ENCODE measurements at places on chromosomes 6 and 20.

DNA sequence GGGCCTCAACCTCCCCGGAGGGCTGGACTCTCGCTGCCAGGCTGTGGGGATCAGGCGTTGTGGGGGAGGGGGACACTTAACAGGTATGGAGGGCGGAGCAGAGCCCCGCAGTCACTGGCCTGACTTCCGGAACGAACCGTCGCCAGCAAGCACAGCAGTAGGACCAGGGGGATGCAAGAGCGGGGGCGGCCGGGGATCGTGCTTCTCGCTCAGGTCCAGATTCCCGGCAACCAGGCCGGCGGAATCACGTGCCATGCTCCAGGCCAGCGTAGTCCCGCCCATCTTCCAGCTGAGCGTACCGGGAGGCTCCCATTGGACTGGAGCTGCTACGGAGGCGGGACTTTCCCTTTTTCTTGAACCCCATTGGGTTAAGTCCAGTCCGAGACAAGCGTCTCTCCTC, 10.0 kb upstream of the POU5F1 start:
- peak; percentile 80 for DNase-seq

GRCh38 chr6:125356884-125357283, 55.1 kb upstream of the HDDC2 start:
- DNase-seq = no peak

- DNase-seq = no peak
Observed at GRCh38 chr20:1272368-1273100, 6.4 kb downstream of the SNPH start.

GRCh38 chr20:7841291-7841970, 98.8 kb downstream of the HAO1 start:
- no peak for DNase-seq

- no peak for DNase-seq
Observed at GRCh38 chr20:11902285-11902697, 15.4 kb upstream of the BTBD3 start.

- no peak for DNase-seq
Observed at GRCh38 chr20:16028923-16029322, 544.3 kb downstream of the KIF16B start.

- DNase-seq = no peak
Observed at GRCh38 chr6:38354905-38355304, 284.8 kb downstream of the BTBD9 start.

GRCh38 chr20:9218531-9218961, 149.7 kb downstream of the PLCB4 start:
- DNase-seq = no peak

DNA sequence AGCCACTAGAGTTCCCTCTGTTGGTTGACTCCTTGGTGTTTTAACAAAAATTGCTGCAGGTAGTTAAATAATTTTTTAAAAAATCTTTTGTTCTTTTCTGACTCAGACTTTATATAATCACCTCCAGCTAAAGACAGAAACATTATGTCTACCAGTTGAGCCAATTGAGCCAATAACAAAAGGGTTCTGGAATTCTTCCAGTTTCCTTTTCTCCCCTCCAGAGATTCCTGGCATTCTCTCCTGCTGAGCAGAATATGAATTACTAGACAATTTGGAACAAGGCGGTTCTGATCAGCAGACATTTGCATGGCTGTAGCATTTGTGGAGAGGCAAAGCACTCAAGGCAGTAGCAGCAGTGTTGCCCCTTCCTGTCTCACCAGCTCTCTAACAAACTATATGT, 144.0 kb upstream of the SLC35B3 start:
- DNase-seq = no peak

GRCh38 chr20:24607402-24607801, 138.0 kb downstream of the SYNDIG1 start:
- no peak for DNase-seq

GRCh38 chr6:170041526-170041925, 249.4 kb downstream of the DLL1 start:
- no peak for DNase-seq

DNA sequence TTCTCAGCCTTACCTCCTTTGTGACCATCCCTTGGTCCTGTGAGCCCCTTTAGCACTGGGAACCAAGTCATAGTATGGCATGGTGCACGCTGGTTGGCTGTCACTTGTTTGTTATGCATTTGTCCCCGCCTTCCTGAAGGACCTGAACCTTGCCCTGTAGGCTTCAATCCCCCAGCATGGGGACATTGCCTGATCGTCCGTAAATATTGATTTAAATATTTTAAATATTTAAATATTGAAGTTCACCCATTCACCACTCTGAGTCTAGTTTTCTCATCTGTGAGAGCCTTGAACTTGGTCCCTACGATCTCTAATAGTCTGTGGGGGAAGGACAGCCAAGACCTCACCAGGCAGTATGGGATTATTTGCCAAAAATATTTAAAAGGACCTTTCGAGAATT, 23.8 kb upstream of the PREX1 start:
- no peak for DNase-seq

DNA sequence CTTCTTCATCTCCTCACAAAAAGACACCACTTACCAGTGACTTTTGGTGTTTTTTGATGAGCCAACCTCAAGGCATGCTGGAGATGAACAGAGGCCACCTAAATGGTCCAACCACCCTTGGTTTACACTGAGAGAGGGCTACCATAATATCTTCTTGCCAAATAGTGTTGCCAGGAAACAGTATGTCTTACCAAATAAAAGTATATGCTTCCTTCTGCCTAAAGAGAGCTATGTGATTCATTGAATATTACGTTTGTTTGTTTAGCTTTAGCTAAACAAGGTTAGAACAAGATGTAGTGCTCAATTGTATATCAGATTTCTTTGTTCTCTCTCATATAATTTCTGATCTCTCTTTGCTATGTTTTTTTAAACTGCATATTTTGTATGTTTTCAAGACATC, 40.6 kb upstream of the BMP6 start:
- DNase-seq = no peak

- no peak for DNase-seq
Observed at GRCh38 chr20:59183751-59184150, 20.1 kb downstream of the ZNF831 start.

- DNase-seq = no peak
Observed at GRCh38 chr6:157013649-157014304, 236.6 kb downstream of the ARID1B start.

- peak; percentile 76 for DNase-seq
Observed at GRCh38 chr6:44128020-44128917, 915 bp downstream of the TMEM63B start.

GRCh38 chr6:116512111-116512559, 696 bp downstream of the CALHM5 start:
- no peak for DNase-seq

DNA sequence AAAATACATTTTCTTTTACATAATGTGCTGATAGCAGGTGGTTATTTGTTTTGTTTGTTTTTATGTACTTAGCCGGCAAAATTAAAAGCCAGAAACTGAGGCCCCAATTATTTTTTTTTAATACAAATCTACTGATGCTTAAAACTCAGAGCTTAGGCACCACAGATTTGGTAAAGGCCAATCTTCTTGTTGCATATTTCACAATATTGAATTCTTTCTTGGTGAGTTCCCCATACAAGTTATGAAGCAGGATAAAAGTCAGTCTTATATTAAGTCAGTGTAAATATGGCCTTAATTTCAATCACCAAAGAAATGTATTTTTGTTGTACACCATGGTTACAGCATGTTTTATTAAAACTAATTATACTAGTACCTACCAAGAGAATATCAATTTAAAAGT, 16.3 kb upstream of the ZDHHC14 start:
- no peak for DNase-seq

DNA sequence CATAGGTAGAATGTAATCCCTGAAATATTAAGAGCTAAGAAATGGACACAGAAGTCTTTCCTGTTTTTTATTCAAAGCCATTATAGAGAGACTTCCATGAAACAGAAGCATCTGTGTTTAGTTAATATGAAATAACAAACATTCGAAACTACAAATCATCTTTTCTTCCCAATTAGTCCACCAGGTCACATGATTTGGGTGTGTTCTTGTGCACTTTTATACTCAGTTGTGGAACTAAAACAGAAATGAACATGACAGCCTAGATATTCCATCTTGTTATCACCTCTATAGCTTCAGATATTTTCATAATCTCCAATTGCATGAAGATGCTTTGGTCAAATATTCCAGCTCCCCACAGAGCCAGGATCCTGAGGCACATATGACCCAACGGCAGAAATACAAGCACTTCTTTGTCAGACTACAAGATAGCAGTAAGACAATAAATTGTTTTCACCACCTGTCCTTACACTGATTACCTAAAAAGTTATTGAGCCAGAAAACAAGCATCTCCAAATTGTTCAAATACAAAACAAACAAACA, 116.8 kb upstream of the BEND6 start:
- no peak for DNase-seq

- peak; percentile 50 for DNase-seq
Observed at GRCh38 chr20:53622247-53623133, 28.9 kb upstream of the ZNF217 start.

GRCh38 chr6:215335-216034, 76.8 kb upstream of the DUSP22 start:
- DNase-seq = no peak

GRCh38 chr6:3615391-3616380, 135.8 kb downstream of the PXDC1 start:
- no peak for DNase-seq

GRCh38 chr6:169921853-169922824, 170.7 kb downstream of the ERMARD start:
- DNase-seq = peak; percentile 64

- no peak for DNase-seq
Observed at GRCh38 chr20:41352666-41353065, 12.0 kb downstream of the LPIN3 start.

GRCh38 chr6:134446218-134446848, 128.4 kb upstream of the SGK1 start:
- DNase-seq = peak; percentile 32

DNA sequence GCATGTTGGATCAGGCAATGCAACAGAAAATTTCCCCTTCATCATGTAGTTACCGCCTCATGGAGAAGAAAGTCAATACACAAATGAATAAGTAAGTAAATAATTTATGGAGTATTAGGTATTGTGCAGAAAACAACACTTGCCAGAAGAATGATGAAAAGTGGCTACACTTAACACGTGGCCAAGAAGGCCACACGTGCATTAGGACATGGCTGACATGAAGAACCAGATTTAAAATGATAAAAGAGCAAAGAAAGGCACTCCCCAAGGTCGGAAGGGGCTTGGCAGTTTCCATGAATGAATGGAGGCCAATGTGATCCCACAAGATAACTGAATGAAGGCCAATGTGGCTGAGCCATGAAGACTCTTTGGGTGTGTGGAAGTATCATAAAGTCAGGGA, 447.2 kb downstream of the DOK5 start:
- no peak for DNase-seq

DNA sequence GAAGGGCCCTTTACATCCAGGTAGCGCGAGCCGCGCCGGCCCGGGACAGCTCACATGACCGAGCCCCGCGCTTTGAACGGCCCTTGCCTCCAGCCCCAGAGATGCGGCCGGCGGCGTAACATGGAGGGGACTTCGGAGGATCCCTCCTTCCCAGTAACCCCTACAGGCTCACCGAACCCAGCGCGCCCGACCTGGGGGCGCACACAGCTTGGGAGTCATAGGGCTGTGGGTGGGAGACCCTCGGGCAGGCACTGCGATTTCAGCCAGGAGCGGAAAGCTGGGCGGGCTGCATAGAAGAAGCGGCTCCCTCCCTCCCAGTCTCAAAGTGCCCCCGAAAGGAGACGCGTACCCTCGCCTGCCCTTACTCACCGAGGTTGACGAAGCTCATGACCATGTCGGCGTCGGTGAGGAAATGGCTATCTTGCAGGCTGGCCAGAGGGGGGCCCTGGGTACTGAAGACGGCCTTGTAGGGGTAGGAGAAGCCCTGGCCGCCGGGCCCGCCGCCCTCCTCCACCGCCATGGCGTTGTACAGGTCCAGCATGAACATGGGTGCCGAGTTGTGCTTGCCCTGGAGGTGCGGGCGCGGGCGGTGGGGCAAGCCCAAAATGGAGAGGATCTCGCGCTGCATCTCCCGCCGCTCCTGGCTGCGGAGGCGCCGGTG, 975 bp downstream of the BMP7 start:
- peak; percentile 63 for DNase-seq

DNA sequence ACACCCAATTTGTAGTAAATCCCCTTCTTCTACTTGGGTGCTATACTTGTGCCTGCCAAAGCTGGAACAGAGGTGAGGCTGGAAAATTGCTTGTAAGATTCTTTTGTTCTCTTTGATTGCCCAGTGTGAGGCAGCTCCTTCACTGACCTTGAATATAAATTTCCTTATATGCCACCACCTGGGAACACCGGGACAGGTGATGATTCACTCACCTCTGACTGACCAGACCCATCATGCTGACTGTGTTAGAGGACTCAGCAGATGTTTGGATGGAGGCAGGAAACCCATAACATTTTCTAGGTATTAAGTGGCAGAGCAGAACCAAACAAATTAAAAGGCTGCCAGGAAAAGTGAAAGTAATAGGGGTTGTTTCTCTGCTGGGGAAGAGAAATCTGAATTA, 120.9 kb downstream of the GRM1 start:
- no peak for DNase-seq

- no peak for DNase-seq
Observed at GRCh38 chr20:3980260-3981131, 34.9 kb downstream of the RNF24 start.

GRCh38 chr20:50470264-50470858, 39.8 kb upstream of the PTPN1 start:
- no peak for DNase-seq

DNA sequence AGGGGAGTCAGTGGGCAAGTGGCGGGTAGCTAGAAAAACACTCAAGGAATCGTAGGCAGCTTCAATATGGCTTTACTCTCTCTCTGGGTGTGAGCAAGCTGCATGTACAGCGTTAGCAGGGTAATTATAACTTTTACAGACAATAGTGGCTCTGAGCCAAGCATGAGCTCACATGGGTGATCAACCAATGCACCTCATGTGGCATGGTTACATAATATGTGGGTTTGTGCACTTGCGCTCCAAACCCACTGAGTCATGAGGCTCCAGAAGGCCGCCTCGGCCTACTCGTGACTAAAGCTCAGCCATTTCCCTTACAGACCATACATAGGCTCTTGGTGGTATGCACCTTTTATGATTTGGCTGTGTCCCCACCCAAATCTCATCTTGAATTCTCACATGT, 78.4 kb upstream of the FBXL4 start:
- DNase-seq = no peak

DNA sequence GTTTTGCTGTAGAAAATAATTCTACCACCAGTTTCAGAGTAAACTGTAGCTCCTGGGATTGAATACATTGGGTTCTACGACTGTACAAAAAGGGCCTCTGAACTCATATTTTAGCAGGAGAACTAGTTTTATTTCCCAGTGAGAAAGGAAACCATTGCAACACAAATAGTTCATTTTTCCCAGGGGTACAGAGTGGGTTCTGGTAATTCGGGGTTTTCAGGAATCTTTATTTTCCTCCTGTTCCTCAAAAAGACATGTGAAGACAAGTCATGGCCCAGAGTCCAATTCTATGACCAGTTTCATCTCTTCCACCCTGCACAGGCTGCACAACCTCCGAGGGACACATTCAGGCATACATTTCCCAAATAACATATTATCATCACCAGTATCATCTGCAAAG, 222.1 kb downstream of the HIVEP2 start:
- DNase-seq = no peak

GRCh38 chr6:46612645-46613044, 40.0 kb downstream of the CYP39A1 start:
- DNase-seq = no peak

GRCh38 chr20:41483553-41483930, 116.9 kb upstream of the EMILIN3 start:
- no peak for DNase-seq

All from stomach (tissue), 19 donors.